ENCODE measurements at places on chromosomes 2 and 18.

- no peak for DNase-seq
Measured at GRCh38 chr2:236662231-236663185, 92.9 kb downstream of the ACKR3 start.

DNA sequence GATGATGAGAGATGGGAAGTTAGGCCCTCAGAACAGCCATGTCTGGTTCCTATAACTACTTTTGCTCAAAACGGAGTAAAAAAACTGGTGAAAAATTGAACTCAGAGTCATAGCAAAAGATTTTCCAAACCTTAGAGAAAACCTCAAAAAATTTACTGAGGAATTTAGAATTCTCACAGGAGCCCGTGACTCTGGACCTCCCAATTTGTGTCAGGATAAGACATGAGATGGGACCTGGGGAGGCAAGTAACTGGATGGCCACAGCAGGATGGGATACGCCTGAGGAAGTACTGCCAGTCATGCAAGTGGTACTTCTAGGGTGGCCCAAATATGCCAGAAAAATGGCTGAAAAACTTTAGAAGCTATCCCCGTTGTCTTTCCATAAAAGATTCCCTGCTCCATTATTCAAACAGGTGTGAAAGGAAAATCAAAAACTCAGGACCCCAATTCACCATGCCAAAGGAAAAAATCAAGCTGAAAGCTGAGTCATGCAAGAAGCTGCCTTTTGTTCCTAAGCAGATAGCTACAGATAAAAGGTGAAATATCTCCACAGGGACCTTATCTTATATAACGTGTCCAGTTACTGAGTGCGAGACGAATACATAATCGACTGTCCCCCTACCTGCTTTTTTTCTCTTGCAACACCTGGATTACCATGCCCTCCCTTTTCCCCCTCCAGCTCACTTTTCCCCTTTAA, 34.1 kb upstream of the LIPG start:
- DNase-seq = no peak

- peak; percentile 69 for DNase-seq
Measured at GRCh38 chr18:3454365-3455089, 4.6 kb downstream of the TGIF1 start.

- DNase-seq = no peak
Measured at GRCh38 chr2:141522702-141523101, 608.1 kb downstream of the LRP1B start.

GRCh38 chr2:159539701-159540100, 76.6 kb downstream of the BAZ2B start:
- no peak for DNase-seq

GRCh38 chr2:119004602-119005001, 62.6 kb downstream of the MARCO start:
- peak; percentile 10 for DNase-seq

- DNase-seq = no peak
Measured at GRCh38 chr18:63604791-63605567, 17.8 kb downstream of the SERPINB13 start.

DNA sequence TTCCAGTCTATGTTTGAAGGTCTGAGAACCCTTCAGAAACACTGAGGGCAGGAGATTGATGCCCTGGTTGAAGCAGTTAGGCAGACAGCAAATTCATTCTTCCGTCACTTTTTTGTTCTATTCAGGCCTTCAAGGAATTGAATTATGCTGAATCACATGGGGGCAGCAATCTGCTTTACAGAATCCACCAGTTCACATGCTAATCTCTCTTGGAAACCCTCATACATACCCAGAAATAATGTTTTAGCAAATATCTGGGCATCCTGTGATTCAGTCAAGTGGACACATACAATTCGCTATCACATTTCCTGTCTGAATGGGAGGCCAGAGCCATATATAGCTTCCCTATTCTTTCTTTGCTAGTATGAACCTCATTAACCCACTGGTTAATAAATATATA, 301.4 kb upstream of the CNTNAP5 start:
- no peak for DNase-seq

DNA sequence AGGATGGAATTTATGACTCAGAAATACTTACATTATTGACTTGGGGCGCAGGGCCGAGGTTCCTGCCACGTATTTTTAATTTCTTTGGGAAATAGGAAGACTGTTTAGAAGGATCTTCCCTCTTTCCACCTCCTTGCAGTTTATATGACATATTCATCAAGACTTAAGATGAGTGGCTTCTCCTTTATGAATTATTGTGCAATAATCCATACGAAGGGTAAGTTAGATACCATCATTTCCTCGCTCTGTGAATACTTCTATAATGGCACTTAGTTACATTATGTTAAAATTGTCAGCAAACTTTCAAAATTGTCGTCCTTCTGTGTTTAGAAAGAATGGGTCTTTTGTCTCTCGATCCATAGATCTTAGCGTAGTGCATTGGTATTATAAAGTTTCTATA, 328.8 kb upstream of the UBE2E3 start:
- DNase-seq = no peak

Data from CD4-positive, alpha-beta T cell treated with Interleukin-4 for 1 hour (primary cell).